Activated T-helper 1 cell treated with anti-CD3 and anti-CD28 coated beads, Interleukin-12 subunit alpha, Interleukin-12 subunit beta, Interleukin-2, Interleukin-4 antibody, amounts not matched to agents 30 ng/mL and 10 ng/mL and 1 ng/mL, durations not matched to agents 14 hours and 24 hours and 36 hours (primary cell): ENCODE measurements at places on chromosomes 3 and 15.

- H3K36me3 ChIP-seq: no peaks in the 10 kb centered on the region
- H3K4me3 ChIP-seq: no peak overlapping the region
- no peaks in the 10 kb centered on the region for H3K4me1 ChIP-seq
- no peak overlapping the region for H3K27ac ChIP-seq
- DNase-seq: no peak
- no peaks in the 10 kb centered on the region for H3K27me3 ChIP-seq
Measured at GRCh38 chr3:147119346-147119745, 287.0 kb downstream of the ZIC4 start.

DNA sequence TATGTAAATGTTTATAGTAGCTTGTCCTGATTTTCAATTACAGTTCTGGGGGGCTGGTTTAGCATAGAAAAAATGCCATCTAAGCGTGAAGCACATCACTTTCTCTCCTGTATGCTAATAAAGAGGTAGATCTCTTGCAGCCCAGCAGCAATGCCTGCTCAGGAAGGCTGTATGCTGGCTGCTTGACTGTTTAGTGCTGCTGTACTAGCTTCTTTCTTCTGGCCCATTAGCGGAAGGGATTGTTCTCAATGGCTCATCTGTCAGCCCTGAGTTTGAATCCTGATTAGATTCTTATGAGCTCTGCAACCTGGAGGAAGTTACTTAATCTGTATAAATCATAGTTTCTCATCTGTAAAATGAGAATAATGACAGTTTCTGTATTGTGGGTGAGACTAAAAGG is 478.9 kb downstream of the ERC2 start:
- H3K36me3 ChIP-seq: no peaks in the 10 kb centered on the region
- no peak for DNase-seq
- H3K27me3 ChIP-seq: peaks cover 3% of the 10 kb centered on the region
- H3K4me3 ChIP-seq: no peak overlapping the region
- H3K4me1 ChIP-seq: no peaks in the 10 kb centered on the region
- no peak overlapping the region for H3K27ac ChIP-seq

GRCh38 chr15:38944536-38944935 is 379.9 kb upstream of the RASGRP1 start:
- H3K27ac ChIP-seq: no peak overlapping the region
- no peak overlapping the region for H3K4me3 ChIP-seq
- no peaks in the 10 kb centered on the region for H3K4me1 ChIP-seq

DNA sequence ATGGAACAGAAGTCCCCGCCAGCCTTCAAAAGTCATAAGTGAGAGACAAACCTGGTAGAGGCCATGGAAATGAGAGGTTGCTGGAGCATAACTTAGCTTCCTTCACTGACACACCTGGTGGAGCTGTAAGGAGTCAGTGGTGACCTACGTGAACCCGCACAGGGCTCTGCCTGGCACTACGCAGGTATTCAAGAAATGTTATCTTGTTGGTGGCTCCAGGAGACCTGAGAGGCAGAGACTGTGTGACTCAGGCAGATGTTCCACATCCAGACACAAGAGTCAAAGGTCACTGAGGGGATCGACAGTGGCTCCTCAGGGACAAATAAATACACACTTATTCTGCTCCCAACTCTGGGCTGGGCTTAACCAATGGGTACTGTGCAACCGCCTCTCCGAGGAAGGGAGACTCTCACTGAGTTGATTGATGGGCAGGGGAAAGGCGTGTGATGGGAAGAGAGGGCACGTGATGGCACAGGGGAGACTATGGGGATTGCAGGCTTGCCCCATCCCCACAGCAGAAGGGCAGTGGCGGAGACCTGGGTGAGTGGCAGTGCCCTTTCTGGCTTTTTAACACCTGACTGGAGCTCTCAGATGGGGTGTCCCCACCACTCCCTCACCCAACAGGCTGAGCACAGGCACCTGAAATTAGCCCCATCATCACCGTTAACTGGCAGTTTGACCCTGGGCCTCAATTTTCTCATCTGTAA is 111.7 kb upstream of the SMAD3 start:
- peaks cover 3% of the 10 kb centered on the region for H3K27me3 ChIP-seq
- DNase-seq: no peak
- no peaks in the 10 kb centered on the region for H3K36me3 ChIP-seq
- no peak overlapping the region for H3K27ac ChIP-seq
- peaks cover 15% of the 10 kb centered on the region for H3K4me1 ChIP-seq
- no peak overlapping the region for H3K4me3 ChIP-seq

DNA sequence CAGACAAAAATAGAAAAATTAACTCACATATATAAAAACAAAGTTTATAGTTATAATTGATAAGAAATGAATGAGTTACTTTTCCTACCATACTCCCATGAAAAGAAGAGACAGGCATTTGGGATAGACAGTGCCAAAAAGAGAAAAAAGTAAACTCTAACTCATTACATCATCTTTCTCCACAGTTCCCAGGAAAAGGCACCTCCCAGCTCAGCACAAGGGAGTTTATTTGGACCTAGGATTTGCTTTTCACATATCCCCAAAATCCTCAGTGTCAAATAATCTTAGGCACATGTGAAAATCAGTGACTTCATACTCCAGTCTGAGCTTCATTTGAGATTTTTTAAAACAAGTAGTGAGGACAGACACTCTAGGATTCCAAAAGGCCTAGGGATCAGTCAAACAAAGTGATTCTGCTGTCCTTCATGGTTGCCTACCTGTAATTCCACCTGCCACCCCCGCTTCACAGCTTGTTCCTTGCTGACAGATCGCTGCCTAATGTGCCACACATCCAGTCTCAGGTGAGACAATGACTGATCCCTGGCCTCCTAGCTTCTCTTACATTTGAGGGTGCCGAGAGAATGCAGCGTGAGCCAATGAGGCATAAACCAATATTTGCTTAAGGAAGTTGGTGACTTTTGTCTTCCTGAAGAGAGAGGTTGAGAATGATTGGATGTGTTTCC is 573.7 kb downstream of the TBL1XR1 start:
- H3K36me3 ChIP-seq: no peaks in the 10 kb centered on the region
- no peak overlapping the region for H3K4me3 ChIP-seq
- H3K27ac ChIP-seq: no peak overlapping the region
- DNase-seq: no peak

DNA sequence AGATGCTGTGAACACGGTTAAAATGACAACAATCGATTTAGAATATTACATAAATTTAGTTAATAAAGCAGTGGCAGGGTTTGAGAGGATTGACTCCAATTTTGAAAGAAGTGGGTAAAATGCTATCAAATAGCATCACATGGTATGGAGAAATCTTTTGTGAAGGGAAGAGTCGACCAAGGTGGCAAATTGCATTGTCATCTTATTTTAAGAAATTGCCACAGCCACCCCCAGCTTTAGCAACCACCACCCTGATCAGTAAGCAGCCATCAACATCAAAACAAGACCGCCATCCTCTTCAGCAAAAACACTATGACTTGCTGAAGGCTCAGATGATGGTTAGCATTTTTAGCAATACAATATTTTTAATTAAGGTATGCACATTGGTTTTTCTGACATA is 5.7 kb upstream of the CCR5 start:
- peaks cover 83% of the 10 kb centered on the region for H3K4me1 ChIP-seq
- H3K36me3 ChIP-seq: peaks cover 13% of the 10 kb centered on the region
- no peak overlapping the region for H3K27ac ChIP-seq
- H3K4me3 ChIP-seq: no peak overlapping the region

DNA sequence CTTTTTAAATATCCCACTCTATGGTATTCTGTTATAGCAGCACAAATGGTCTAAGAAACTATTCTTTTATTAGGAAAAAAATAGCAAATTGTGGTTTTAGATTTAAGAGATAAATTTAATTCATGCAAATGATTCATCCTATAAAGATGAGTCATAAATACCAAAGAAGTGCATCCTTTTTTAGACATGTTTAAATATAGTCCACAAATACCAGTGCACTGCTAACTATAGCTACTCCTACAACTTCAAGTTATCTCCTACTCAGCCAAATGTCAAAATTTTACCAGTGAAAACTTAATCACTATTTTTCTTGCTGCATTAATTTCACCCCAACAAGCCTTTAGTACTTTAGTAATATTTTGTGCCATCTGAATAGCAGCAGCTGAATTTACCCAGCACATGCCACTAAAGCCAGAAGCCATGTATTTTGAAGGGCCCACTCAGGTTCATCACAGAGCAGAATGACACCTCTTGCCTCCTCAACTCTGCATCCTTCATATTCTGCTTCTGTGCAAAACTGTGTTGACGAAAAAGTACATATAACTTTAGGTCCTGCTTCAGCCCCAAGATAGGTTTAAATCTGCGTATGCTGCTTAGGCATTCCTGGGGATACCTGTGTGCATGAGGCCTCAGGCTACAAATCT is 24.9 kb downstream of the CX3CR1 start:
- H3K27ac ChIP-seq: peak overlapping the region; percentile 80
- H3K4me3 ChIP-seq: peak overlapping the region; percentile 45
- no peak for DNase-seq
- H3K27me3 ChIP-seq: peaks cover 6% of the 10 kb centered on the region
- H3K4me1 ChIP-seq: peaks cover 70% of the 10 kb centered on the region

GRCh38 chr15:80491163-80491847 is 87.1 kb downstream of the ARNT2 start:
- no peak overlapping the region for H3K27ac ChIP-seq
- no peak for DNase-seq
- no peaks in the 10 kb centered on the region for H3K4me1 ChIP-seq
- no peak overlapping the region for H3K4me3 ChIP-seq

- peak overlapping the region; percentile 93 for H3K27ac ChIP-seq
- peaks cover 4% of the 10 kb centered on the region for H3K27me3 ChIP-seq
- peak overlapping the region; percentile 91 for H3K4me3 ChIP-seq
- peaks cover 58% of the 10 kb centered on the region for H3K4me1 ChIP-seq
- DNase-seq: no peak
Measured at GRCh38 chr3:37994639-37994972, 4.0 kb downstream of the VILL start.

- no peak overlapping the region for H3K4me3 ChIP-seq
- no peaks in the 10 kb centered on the region for H3K36me3 ChIP-seq
- H3K27ac ChIP-seq: no peak overlapping the region
- H3K27me3 ChIP-seq: no peaks in the 10 kb centered on the region
- DNase-seq: no peak
Measured at GRCh38 chr3:73602170-73602569, 22.6 kb downstream of the PDZRN3 start.

DNA sequence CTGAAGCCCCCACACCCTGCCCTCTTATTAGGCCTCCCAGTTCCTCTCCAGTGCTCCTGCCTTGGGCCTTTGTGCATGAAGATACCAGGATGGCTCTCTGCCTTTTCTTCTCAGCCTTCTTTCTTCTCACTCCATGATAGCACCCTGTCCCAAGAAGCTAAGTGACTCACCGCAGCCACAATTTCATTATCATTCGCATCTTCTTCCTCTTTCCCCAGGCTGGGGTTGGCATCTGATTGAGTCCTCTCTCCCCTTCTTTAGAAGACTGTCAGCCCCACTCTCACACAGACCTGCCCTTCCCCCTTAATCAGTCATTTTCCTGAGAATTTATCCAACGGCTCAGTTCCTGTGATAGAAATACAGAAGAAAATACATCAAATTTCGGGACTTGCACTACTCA is 102.0 kb downstream of the STAC start:
- H3K36me3 ChIP-seq: no peaks in the 10 kb centered on the region
- no peak overlapping the region for H3K4me3 ChIP-seq
- H3K27me3 ChIP-seq: no peaks in the 10 kb centered on the region
- DNase-seq: no peak
- H3K4me1 ChIP-seq: no peaks in the 10 kb centered on the region
- no peak overlapping the region for H3K27ac ChIP-seq

- no peaks in the 10 kb centered on the region for H3K27me3 ChIP-seq
- H3K27ac ChIP-seq: no peak overlapping the region
- peaks cover 31% of the 10 kb centered on the region for H3K4me1 ChIP-seq
- H3K36me3 ChIP-seq: peaks cover 26% of the 10 kb centered on the region
- no peak for DNase-seq
- no peak overlapping the region for H3K4me3 ChIP-seq
Measured at GRCh38 chr15:85592148-85592547, 202.6 kb downstream of the KLHL25 start.

DNA sequence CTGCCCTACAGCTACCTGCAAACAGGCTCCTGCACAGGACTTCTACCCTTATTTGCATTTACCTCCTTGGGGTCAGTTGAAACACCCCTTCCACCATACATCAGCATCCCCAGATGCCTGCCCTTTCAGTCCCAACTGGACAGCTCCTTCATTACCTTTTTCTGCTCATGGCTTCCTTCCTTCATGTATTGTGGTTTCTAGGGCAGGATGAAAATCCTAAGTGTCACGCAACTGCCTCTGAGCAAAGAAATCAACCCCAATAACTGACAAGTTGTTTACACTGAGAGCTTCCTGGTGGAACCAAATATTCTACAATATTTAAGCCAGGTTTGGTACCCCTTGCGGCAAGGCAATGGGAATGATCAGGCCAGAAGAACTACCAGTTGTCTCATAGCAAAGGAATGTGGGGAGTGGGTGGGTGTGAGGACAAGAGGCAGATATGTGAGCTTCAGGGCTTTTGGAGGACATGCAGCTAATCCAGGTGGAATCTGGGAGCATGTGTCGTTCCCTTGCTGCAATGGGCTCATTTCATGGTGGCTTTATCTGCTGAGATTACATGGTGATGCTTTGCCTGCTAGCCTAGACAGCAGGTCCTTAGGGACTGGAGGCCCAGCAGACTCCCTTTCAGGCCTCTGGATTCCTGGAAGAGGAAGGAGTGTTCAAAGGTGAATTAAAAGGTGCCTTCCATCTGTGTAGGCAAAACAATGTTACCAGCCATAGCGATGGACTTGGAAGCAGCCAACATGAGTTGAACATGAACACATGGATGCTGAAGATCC is 34.9 kb downstream of the PPCDC start:
- H3K27ac ChIP-seq: peak overlapping the region; percentile 1
- H3K4me1 ChIP-seq: peaks cover 47% of the 10 kb centered on the region
- H3K27me3 ChIP-seq: no peaks in the 10 kb centered on the region
- no peak overlapping the region for H3K4me3 ChIP-seq
- DNase-seq: no peak

- no peak overlapping the region for H3K4me3 ChIP-seq
- no peaks in the 10 kb centered on the region for H3K36me3 ChIP-seq
- peaks cover 37% of the 10 kb centered on the region for H3K27me3 ChIP-seq
- DNase-seq: no peak
Measured at GRCh38 chr3:115624029-115624741, 875 bp downstream of the GAP43 start.

- H3K4me3 ChIP-seq: no peak overlapping the region
- no peaks in the 10 kb centered on the region for H3K27me3 ChIP-seq
- H3K4me1 ChIP-seq: no peaks in the 10 kb centered on the region
- no peak overlapping the region for H3K27ac ChIP-seq
- no peak for DNase-seq
Measured at GRCh38 chr3:182331341-182331740, 462.0 kb upstream of the ATP11B start.
